ENCODE measurements at places on chromosomes 16 and 17.

- no peak for DNase-seq
Measured at GRCh38 chr16:15483857-15484256, 49.5 kb downstream of the BMERB1 start.

- DNase-seq = no peak
Measured at GRCh38 chr16:50988441-50988840, 162.6 kb downstream of the SALL1 start.

- no peak for DNase-seq
Measured at GRCh38 chr17:19539040-19539399, 5.4 kb downstream of the SLC47A1 start.

- DNase-seq = peak; percentile 22
Measured at GRCh38 chr16:53821487-53821886, 117.5 kb downstream of the FTO start.

DNA sequence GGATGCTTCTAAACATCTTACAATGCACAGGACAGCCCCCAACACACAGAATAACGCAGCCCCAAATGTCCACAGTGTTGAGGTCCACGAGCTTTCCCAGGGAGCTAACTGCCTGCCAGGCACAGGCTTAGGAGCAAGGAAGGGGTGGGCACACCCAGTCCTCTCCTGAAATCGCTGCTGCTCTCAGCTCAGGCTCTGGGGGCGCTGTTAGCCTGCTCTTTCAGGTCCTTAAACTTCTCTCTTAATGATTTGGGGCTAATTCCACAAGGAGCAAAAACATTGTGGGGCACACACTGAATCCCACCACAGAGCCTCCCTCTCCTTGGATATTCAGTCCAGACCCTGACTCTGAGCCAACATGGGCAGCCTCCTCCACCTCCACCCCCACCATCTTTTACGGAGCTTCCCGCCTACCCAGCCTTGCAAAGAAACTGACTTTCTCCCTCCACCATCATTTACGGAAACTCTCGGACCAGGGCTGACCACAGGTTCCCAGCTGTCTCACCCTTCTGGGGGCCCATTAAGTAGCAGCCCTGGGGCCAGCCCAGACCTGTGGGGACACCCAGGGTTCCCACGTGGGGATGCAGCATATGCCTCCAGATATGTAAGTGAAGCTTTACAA lies 1.1 kb downstream of the CD300H start:
- no peak for DNase-seq

Measured in mesenchymal stem cell (in vitro differentiated cells and primary cell).